Mesenteric fat pad (tissue), 1 donor: ENCODE measurements at places on chromosomes 11 and 22. TPM values are rescaled to one million over a fixed set of nuclear protein-coding genes. Genes with fewer than 3 reads are reported as not detected.

DNA sequence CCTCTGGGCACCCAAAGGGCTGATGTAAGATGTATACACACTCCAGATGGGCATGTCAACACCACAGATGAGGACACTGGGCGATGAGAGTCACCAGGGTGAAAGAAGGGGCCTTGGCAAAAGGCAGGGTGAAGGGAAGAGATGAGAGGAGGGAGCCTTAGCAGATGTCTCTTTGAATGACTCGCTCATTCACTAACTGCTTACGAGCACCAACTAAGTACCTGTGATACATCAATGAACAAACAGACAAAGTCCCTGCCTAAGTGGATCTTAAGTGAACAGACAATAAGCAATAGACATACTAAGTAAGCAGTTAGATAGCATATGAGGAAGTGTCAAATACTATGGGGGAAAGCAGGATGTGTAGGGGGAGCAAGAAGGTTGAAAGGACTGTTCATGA lies 7.5 kb downstream of the ME3 start:
- DNase-seq: no peak

The LDHAL6A gene
- not detected for total RNA-seq

The OR4A5 gene
- total RNA-seq: not detected

The XKR3 gene
- total RNA-seq: not detected

The OLFML1 gene
- total RNA-seq: 6.7 TPM
